ENCODE measurements at places on chromosomes 2 and 18.

DNA sequence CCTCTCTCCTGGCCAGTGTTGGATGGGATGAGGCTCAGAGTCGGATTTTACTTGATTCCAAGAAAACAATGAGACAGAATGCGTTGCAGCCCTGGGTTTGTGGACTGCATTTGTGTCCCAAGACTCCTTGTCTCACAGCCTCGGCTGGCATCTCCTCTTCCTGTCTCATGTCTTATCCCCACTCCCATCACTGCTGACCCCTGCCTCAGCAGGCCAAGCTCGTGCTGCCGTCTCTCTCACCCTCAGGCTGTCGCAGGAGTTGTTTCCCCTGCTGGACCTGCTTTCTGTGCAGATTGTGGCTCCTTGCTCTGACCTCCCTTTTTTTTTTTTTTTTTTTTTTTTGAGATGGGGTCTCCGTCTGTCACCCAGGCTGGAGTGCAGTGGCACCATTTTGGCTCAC, 70.2 kb upstream of the RALBP1 start:
- no peak for DNase-seq

GRCh38 chr2:182920631-182921056, 54.2 kb upstream of the FRZB start:
- DNase-seq, result no peak

DNA sequence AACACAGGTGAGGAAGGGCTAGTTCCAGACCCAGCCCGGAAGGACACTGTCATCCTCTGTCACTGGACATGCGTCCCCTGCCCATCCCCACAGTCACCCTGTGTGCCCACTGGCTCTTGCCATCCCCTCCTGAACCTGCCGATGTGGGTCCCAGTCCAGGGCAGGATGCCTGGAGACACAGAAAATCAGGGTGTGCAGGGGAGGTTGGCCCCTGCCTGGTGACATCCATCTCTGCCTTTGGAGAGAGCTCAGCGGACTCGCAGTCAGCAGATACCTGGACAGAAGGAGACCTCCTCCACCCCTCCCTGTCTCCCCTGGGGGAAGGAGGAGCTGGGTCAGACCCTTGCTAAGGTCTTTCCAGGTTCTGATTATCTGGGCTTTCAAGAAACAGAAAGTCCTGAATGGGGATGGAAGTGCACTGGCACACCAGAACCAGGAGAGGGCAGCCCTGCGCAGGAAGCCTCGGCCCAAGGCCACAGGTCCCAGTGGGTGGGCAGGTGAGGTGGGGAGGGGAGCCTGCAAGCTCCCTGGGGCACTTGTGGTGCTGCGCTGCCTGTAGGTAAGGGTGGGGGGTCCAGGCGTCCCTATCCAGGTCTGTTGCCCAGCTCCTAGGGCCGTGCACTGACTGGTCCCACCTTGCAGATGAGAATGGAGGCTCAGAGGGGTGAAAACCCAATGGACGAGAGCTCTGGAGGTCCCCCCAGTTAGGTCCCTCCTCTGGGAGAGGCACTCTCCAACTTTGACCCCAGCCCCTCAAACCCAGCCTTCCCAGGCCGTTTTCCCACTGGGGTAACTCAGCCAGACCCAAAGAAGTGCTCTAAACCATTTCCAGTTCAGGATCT, 9.7 kb upstream of the OTOS start:
- DNase-seq, result no peak

DNA sequence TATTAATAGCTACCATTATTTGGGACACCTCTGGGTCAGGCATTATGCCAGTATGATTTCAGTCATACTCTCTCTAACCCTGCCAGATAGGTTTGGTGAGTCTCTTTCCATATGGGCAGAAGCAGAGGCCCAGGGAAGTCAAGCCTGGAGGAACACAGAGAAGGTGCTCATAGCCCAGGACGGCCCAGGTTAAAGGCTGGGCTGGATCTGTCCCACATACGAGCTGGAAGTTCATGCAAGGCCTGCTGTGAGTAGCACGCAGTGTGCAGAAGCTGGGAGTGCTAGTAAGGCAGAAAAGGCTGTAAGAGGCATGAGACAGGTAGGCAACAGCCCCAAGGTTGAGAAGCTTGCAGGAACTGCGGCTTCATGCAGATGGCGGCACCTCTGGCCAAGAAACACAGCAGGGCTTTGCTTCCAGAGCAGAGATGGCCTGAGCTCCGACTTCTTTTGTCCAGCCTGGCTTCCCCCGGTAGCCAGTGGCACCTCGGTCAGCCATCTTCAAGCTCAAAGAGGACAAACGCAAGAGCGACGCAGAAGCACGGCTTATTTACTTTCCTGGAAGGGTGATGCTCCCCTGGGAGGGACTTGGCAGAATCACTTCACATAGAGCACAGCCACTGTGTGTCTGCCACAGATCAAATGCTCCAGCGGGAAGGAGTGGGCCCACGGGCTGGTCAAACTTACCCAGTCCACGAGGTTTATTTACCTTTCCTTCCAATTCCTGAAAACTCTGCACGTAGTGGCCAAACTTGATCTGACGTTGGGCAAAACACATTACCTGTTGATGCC, 58.5 kb upstream of the MAP4K4 start:
- DNase-seq, result no peak

- DNase-seq, result no peak
Observed at GRCh38 chr2:181397331-181397730, 59.9 kb upstream of the ITGA4 start.

DNA sequence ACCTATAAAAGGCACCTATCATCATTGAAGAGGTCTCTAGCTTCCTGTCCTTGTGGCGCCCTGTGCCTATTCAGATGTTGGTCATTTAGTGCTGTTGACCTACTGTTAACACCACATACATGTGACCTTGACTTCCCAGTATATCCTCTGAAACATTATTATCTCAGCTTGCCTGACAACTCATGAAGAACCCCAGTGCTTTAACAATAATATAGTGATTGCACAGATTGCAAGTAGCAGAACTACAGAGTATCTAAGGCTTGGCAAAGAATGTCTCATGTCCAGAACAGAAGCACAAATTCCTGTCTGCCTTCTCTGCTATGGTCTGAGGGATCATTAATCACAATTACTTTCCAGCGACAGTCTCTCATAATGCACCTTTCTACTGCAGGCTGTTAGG, 165.3 kb downstream of the LCLAT1 start:
- DNase-seq, result no peak

All from stimulated activated CD4-positive, alpha-beta T cell treated with anti-CD3 and anti-CD28 coated beads, Interleukin-15, amount 100 ng/mL, for 1 hour (primary cell).